ENCODE measurements at places on chromosomes 6 and 20. TPM values are rescaled to one million over a fixed set of nuclear protein-coding genes. Genes with fewer than 3 reads are reported as not detected.

CDSN gene
- not detected for total RNA-seq

DNA sequence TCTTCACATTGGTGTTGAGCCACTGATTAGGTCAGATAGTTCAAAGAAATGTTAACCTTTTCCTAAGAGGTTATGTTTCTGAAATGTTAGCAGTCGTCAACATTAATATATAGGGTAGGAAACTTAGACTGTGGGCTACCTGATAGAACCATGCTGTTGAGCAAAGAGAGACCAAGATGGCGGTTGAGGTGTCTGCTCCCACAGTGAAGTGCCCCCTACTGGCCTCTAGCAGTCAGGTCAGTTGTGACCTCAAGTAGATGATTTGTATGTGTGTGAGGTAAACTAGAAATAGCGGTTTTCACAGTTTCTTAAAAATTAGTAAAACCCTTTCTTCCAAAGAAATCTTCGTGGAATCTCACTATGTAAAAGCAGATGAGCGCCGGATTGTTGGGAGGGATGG is 40.3 kb downstream of the MTHFD1L start:
- peaks cover 8% of the 10 kb centered on the region for H3K36me3 ChIP-seq
- H3K4me1 ChIP-seq = no peaks in the 10 kb centered on the region
- no peak for DNase-seq

GRCh38 chr6:151101816-151102694 is 137.7 kb upstream of the AKAP12 start:
- H3K4me1 ChIP-seq = no peaks in the 10 kb centered on the region
- H3K27me3 ChIP-seq = no peaks in the 10 kb centered on the region
- no peaks in the 10 kb centered on the region for H3K36me3 ChIP-seq

GRCh38 chr6:25956226-25956625 is 6.4 kb upstream of the TRIM38 start:
- peaks cover 15% of the 10 kb centered on the region for H3K4me1 ChIP-seq
- no peaks in the 10 kb centered on the region for H3K36me3 ChIP-seq
- no peak for DNase-seq
- H3K27ac ChIP-seq = no peak overlapping the region
- H3K27me3 ChIP-seq = no peaks in the 10 kb centered on the region
- H3K4me3 ChIP-seq = no peak overlapping the region

DNA sequence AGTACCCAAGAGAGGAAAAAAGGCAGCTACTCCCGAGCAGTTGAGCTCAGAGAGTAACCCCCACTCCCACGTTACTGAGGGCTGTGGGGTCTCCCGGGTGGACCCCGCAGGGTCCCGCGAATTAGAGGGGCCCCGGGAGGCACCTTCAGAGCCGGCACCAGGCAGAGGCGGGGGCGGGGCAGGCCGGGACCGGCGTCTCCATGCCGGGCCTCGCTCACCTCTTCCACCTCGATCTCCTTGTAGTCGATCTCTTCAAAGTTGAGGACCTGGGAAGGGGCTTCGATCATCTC is 381 bp downstream of the MAP3K7 start:
- H3K4me1 ChIP-seq = peaks cover 8% of the 10 kb centered on the region
- H3K4me3 ChIP-seq = peak overlapping the region; percentile 73
- no peaks in the 10 kb centered on the region for H3K36me3 ChIP-seq
- peak overlapping the region; percentile 98 for H3K27ac ChIP-seq

GRCh38 chr6:2990248-2990931 is 9.3 kb upstream of the NQO2 start:
- H3K4me3 ChIP-seq = peak overlapping the region; percentile 97
- no peak for DNase-seq
- peaks cover 14% of the 10 kb centered on the region for H3K4me1 ChIP-seq
- H3K27me3 ChIP-seq = no peaks in the 10 kb centered on the region

DNA sequence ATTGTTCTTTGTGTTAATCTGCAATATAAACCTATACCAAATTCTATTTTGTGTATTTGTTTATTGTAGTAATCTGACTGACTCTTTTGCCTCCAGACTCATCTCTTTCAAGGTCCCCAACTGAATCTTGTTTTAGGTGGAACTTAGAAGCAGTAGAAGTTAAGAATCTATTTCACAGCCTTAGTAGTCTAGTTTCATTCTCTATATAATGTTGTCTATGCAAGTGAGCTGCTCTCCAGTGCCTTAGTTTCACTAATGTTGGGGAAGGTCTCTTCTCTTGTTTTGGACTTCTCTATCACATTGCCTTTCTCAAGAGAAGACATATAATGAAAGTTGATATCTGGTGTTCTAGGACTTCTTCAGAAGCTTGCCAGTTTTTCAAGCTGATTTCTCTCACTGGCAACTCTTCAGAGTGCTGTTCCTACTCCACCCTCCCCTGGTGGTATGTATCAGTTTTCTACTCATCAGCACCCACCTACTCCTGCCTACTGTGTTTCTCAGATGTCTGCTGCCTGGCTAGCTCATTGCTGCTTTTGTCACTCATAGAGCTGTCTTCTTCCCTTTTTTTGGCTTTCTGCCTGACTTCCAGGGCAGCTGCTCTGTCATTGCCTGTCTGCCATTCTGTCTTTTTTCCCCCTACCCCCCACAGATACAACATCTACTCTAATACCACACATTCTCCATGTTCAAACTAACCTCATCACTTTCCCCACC is 82.1 kb downstream of the PTPRA start:
- H3K27me3 ChIP-seq = no peaks in the 10 kb centered on the region
- no peak overlapping the region for H3K4me3 ChIP-seq
- no peak for DNase-seq
- H3K36me3 ChIP-seq = peaks cover 25% of the 10 kb centered on the region
- H3K27ac ChIP-seq = no peak overlapping the region

DNA sequence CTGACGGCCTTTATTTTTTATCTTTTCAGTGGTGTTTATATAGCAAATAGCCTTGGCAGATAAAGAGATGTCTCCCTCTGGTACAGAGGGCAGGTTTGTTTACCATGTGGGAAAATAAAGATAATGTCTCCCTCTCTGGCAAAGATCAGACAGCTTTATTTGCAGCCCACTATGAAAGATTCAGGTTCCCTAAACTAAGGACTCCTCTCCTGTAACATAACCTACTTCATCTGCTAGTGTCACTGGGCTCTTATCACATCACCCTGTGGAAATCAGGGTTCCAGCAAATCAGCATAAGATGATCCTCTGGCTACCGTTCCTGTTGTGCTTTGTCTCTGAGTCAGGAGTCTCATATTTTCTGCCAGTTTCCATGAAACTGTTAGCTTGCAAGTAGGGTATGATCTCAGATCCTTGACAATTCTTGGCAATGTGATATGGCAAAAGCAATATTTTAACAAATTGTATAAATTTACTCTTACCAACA is 3.1 kb downstream of the FBXL4 start:
- H3K36me3 ChIP-seq = no peaks in the 10 kb centered on the region
- H3K27ac ChIP-seq = no peak overlapping the region
- no peak for DNase-seq
- H3K4me3 ChIP-seq = no peak overlapping the region
- H3K27me3 ChIP-seq = no peaks in the 10 kb centered on the region

DNA sequence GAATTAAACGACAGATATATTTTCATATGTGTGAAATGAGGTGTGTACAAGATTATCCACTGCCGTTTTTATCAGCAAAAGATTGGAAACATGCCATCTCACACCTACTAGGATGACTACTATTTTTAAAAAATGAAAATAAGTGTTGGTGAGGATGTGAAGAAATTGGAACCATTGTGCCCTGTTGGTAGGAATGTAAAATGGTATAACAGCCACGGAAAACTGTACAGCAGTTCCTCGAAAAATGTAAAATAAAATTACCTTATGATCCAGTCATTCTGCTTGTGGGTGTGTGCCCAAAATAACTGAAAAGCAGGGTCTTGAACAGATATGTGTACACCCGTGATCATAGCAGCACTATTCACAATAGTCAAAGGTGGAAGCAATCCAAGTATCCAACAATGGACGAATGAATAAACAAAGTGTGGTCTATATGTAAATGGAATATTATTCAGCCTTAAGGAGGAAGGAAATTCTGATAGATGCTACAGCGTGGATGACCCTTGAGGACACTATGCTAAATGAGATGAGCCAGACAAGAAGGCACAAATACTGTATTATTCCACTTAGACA is 27.0 kb upstream of the CCN5 start:
- H3K4me3 ChIP-seq = no peak overlapping the region
- DNase-seq = no peak
- H3K4me1 ChIP-seq = peaks cover 11% of the 10 kb centered on the region
- H3K27ac ChIP-seq = no peak overlapping the region

- H3K27me3 ChIP-seq = no peaks in the 10 kb centered on the region
- no peak for DNase-seq
- H3K27ac ChIP-seq = no peak overlapping the region
These were observed 44.9 kb upstream of the FAM83B start for GRCh38 chr6:54801669-54802068.

DNA sequence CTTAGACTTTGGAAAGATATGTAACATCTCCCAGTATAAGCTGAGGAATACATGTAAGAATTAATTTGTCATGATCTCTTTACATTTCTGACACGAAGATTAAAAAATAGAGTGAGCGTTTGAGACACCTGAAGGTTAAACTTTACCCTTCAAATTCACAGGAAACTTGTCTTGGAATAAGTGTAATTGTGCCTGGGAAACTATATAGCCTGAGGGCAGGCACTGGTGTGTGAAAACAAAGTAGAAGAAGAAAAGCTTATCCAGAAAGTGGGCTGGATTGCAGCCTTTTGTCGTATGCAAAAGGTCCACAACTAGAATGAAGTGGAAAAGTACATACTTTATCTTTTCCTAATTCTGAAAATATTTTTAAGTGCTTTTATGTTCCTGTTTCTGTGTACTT is 275.7 kb upstream of the TCF21 start:
- H3K4me1 ChIP-seq = no peaks in the 10 kb centered on the region
- no peaks in the 10 kb centered on the region for H3K27me3 ChIP-seq
- no peaks in the 10 kb centered on the region for H3K36me3 ChIP-seq
- H3K27ac ChIP-seq = no peak overlapping the region
- H3K4me3 ChIP-seq = no peak overlapping the region
- DNase-seq = no peak

- no peak for DNase-seq
- H3K27me3 ChIP-seq = peaks cover 14% of the 10 kb centered on the region
- no peak overlapping the region for H3K4me3 ChIP-seq
- no peaks in the 10 kb centered on the region for H3K36me3 ChIP-seq
These were observed 39.6 kb upstream of the AFDN start for GRCh38 chr6:167786853-167787675.

RCAN2 gene
- 2.5 TPM for total RNA-seq

SLC24A3 gene
- total RNA-seq = 0.20 TPM

- no peak for DNase-seq
- H3K4me3 ChIP-seq = no peak overlapping the region
- no peaks in the 10 kb centered on the region for H3K36me3 ChIP-seq
- no peak overlapping the region for H3K27ac ChIP-seq
These were observed 4.9 kb upstream of the BEND6 start for GRCh38 chr6:56949925-56950495.

KIF25 gene
- total RNA-seq = not detected

DNA sequence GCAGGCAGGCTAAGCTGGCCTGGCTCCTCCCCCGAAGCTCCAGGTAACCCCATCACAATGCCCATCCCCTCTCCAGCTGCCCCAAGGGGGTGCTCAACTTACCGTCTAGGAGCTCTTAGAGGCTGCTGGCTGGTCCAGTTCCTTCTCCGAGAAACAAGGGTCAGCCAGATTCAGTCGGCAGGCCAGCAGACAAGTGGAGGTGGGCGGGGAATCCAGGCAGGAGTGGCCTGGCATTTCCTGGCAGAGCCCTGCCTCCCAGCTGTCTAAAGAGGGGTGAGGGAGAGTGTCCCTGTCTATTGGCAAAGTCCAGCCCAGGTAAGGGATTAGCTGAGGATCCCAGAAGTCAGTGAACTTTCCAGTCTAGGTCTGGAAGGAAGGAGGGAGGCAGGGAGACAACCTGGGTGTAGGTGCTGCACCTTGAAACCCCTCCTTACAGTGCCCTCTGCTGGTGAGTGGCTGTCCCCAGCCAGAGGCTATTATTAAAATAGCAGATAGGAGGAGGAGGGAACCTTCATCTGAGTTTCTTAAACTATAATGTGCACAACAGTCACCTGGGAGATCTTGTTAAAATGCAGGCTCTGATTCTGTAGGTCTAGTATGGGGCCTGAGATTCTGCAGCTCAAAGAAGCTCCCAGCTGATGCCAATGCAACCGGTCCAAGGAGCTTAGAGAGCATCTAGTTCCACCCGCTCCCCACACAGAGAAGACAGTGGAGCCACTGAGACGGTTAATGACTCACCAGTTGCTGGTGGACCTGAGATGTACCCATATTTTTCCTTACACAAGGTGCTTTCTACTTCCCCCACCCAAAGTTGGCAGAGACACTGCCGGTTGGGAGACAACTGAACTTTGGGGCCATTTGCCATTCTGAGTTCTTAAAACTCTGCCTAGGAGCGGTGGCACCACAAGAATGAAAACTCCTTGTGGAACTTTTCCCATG is at the start of gene UNC5CL:
Gene UNC5CL, minus strand, starts transcription at position 162 of the 939 bp plus-strand sequence. CDS start 4,147 bp downstream, outside the sequence.
- no peak for DNase-seq
- no peak within 1 kb of the TSS for H3K4me3 ChIP-seq
- H3K27me3 ChIP-seq = no peaks in the 10 kb centered on the region
- H3K4me1 ChIP-seq = no peaks in the 10 kb centered on the region
- no peak within 1 kb of the TSS for H3K27ac ChIP-seq

GRCh38 chr20:400454-401275 is 7.4 kb upstream of the RBCK1 start:
- H3K36me3 ChIP-seq = peaks cover 21% of the 10 kb centered on the region
- H3K27me3 ChIP-seq = no peaks in the 10 kb centered on the region
- no peak overlapping the region for H3K27ac ChIP-seq
- peaks cover 13% of the 10 kb centered on the region for H3K4me1 ChIP-seq
- no peak overlapping the region for H3K4me3 ChIP-seq
- DNase-seq = no peak

MMUT gene
- total RNA-seq = 10.5 TPM

STMND1 gene
- total RNA-seq = not detected

DNA sequence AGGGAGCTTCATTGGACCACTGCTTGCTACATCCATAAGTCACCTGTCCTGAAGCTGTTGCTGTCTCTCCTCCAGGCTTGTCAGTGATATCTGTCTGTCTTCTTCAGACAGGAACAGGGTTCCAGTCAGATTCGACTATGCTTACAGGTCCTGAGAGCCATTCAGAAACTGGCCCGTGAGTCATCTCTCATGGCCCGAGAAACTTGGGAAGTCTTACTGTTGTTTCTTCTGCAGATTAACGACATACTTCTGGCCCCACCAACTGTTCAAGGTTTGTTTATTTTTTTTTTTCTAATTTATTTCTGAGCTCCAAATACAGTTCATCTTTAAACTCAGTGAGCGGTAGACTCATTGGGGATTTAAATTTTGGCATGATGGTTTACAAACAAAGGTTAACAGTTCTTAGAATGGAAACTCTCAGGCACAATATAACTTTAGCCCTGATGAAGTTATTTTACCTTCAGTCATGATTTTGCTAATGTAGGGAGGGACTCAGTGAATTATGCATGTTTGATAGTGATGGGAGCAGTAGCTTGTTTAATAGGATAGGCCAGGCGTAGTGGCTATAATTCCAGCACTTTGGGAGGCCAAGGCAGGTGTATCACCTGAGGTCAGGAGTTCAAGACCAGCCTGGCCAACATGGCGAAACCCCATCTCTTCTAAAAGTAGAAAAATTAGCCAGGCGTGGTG is 24.7 kb downstream of the RALGAPB start:
- no peaks in the 10 kb centered on the region for H3K27me3 ChIP-seq
- no peak overlapping the region for H3K4me3 ChIP-seq
- H3K4me1 ChIP-seq = no peaks in the 10 kb centered on the region
- no peak overlapping the region for H3K27ac ChIP-seq

TTLL9 gene
- total RNA-seq = not detected

NUDT3 gene
- 23.6 TPM for total RNA-seq

OR10C1 gene
- not detected for total RNA-seq

GRCh38 chr6:132209351-132209750 is 191.9 kb downstream of the MOXD1 start:
- no peaks in the 10 kb centered on the region for H3K27me3 ChIP-seq
- no peaks in the 10 kb centered on the region for H3K4me1 ChIP-seq
- no peak overlapping the region for H3K4me3 ChIP-seq
- DNase-seq = no peak
